ENCODE measurements at places on chromosomes 5 and 9.
A peak's percentile ranks its signal among the peaks of the same experiment; 100 is the strongest.

- no peak for DNase-seq
Measured at GRCh38 chr9:4365055-4365454, 65.2 kb upstream of the GLIS3 start.

DNA sequence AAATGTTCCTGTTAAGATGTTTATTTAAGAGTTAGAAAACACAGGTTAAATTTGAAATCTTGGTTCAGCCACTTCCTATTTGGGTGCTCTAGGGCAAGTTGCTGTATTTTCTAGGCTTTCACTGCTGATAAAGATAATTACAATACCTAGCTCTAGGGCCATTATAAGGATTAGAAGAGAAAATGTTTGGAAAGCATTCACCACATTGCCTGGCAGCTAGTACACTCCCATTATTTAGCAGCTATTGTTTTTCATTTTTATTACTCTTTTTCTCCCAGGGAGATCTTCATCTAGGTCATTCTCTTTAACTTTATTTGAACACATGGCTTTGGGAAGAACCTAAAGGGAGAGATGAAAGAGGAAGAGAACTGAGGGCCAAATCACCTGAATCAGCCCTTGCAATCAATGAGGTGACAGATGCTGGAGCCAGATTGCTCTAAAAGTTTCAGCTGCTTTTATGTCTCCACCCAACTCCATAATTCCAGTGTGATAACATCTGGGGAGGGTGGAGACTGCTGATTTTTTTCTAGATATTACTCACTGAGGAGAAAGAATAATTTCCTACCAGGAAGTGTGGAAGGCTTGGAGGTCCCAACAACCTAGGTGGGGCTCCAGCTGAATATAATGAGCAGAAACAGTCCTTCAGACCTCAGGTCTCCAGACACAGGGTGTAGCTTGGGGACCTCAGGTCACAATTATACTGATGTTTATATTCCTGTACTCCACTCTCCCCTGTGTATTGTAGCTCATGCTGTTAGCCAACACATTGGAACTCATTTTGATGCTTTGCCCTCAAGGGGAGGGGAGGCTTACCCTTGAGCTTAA lies 640.0 kb downstream of the RAB3C start:
- DNase-seq, result no peak

GRCh38 chr5:97554977-97555643 lies 372.1 kb upstream of the RIOK2 start:
- no peak for DNase-seq

DNA sequence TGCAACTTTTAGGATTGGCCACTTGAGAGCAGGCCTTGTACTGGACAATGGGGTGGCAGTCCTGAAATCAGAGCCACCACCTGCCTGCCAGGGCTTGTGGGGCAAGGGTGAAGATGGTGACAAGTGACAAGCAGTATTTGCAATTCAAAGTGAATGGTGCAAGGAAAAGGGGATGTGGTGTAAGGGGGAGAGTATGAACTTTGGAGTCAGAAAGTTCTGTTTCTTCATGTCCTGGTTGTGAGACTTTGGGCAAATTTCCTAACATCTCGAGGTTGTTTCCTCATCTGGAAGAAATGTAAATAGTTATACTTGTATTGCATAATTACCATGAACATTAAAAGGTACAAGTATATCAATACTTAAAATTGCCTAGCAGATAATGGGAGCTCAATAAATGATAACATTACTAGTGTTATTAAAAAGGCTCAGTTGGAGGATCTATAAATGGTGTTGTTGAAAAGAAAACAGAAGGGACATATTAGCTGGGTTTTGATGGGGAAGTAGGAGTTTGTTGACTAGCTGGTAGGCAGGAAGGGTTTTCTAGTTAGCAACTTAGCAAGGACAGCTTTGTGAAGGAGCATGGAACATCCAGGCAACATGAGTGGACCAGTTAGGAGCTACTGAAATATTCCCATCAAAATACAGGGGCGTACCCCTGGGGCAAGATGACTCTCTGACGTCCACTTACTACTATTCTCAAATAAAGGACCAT lies 21.3 kb upstream of the MEGF9 start:
- DNase-seq, result peak; percentile 27

GRCh38 chr5:171906703-171907590 lies 99.5 kb downstream of the FBXW11 start:
- DNase-seq, result no peak

GRCh38 chr9:134475011-134475790 lies 148.9 kb downstream of the RXRA start:
- peak; percentile 77 for DNase-seq

- no peak for DNase-seq
Measured at GRCh38 chr5:119067450-119067849, 3.4 kb upstream of the DMXL1 start.

GRCh38 chr5:177402271-177403043 lies 2.0 kb upstream of the PFN3 start:
- DNase-seq, result peak; percentile 73

GRCh38 chr5:113510836-113511451 lies 2.5 kb upstream of the YTHDC2 start:
- DNase-seq, result peak; percentile 30

DNA sequence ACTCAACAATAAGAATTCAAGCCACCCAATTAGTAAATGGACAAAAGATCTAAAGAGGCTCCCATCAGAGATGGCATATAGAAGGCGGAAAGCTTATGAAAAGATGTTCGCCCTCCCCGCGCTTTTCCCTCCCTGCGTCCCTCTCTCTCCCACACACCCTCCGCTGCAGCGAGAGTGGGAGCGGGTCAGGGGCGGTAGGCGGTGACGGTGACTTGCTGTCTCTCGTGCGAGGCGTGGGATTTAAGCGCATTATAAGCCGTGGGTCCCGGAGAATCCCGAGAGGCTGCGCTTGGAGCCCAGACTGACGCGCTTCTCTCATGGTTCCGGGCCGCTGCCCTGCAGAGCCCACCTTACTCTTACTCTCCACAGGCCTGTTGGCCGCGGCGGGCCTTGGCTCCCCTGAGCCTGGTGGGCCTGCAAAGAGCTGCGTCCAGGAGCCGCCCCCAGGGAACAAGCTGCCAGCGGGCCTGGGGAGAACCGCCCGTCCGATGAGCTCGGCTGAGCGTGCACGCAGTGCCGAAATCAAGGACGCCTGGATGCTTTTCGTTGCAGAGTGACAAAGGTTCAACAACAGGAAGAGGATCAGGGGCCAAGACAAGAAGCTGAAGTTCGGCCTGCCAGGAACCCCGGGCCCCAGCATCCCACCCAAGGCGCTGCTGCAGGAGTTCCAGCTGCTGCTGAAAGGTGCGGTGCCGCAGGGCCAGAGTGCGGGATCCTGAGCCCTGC lies 42.6 kb upstream of the BICD2 start:
- no peak for DNase-seq

DNA sequence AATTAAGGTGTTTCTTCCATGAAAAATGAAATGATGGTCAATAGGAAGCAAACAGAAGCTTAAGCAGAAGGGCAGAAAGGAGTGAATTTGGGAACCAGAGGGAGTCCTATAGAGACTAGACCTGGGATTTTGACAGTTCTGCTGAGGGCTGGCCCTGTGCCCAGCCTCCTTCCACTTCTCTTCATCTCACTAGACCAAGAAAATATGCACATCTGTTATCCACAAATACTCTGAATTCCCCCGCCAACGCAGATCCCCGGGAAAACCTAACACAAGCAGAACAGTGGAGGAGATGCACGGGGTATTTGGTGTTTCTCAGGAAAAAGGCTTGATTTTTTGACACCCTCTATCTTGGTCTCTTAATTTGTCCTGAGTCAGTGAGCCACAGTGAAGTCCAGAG lies 22.7 kb downstream of the GRIA1 start:
- DNase-seq, result no peak

- DNase-seq, result peak; percentile 13
Measured at GRCh38 chr9:4382722-4383317, 83.0 kb upstream of the GLIS3 start.
